Stimulated activated CD4-positive, alpha-beta T cell treated with anti-CD3 and anti-CD28 coated beads, Interleukin-4, amount 100 ng/mL, for 1 hour (primary cell): ENCODE measurements at places on chromosomes 3 and 15.

DNA sequence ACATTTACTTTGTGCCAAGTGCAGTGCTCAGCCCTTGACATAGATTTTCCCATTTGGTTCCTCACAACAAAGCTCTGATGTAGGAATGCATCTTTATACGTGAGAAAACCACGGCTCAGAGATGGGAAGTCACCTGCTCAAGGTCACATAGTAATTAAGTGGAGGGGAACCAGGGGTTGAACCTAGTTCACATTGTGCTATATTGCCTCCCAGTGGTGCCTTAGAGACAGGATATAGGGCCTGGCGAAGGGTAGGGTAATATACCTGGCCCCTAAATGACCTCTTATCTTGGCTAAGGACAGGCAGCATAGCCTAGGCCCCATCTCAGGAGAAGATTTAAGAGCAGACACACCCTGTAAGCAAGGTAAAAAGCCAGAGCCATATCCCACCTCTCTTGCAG is 71.5 kb downstream of the FOXP1 start:
- no peak for DNase-seq

GRCh38 chr3:118151164-118151563 is 883.5 kb downstream of the IGSF11 start:
- no peak for DNase-seq

DNA sequence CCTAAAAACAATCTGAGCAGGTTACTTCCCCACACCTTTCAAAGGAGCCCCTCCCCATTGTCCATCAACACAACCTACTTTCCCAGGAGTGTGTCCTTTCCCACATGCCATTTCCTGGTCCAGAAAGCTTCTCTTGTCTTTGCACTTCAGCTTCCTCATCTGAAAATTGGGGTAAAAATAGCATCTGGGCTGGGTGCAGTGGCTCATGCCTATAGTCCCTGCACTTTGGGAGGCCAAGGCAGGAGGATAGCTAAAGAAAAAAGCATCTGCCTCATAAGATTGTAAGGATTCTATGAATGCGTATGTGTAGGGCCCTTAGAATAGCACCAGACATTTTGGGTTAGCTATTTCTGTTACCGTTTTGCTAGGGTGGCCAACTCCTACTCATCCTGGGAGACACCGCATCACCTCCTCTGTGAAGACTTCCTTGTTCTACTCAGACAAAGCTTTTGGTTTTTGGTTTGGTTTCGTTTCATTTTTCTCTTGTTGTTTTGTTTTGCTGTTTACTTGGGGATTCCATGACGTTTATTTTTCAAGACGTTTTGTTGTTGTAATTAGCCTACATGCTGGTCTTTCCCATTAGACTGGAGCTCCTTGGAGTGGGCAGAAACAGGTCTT is 224.4 kb upstream of the TLE3 start:
- DNase-seq = no peak

DNA sequence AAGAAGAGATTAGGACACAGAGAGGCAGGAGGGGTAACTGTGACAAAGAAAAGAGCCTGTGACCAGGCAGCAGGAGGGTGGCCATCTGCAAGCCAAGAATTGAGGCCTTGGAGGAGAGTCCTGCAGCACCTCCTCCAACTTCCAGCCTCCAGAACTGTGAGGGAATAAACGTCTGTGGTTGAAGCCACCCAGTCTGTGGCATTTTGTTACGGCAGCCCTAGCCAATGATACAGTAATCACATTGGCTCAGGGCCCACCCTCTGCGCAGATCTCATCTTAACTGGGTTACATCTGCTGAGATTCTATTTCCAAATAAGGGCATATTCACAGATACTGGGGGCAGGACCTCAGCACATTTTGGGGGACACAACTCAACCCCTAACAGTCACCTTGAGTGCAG is 11.3 kb downstream of the SELENOS start:
- no peak for DNase-seq

GRCh38 chr15:66840615-66841390 is 138.8 kb downstream of the SMAD6 start:
- DNase-seq = no peak

DNA sequence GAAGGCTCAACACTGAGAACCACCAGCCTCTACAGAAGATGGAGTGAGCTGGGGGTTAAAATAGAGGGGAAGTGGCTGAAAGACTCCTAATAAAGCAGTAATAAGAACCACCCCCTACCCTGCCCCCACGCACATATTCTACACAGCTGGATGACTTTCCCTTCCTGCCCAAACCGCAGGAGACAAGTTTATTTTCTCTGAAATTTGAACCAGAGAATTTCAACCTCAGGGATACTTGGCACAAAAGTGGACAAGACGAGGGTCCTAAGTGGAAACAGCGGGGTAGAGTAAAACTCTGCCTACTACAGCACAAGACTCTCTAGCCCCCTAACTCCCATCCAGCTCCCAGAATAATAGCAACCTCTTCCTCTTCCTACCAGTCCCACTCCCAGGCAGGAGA is 28.4 kb downstream of the USF3 start:
- DNase-seq = no peak

DNA sequence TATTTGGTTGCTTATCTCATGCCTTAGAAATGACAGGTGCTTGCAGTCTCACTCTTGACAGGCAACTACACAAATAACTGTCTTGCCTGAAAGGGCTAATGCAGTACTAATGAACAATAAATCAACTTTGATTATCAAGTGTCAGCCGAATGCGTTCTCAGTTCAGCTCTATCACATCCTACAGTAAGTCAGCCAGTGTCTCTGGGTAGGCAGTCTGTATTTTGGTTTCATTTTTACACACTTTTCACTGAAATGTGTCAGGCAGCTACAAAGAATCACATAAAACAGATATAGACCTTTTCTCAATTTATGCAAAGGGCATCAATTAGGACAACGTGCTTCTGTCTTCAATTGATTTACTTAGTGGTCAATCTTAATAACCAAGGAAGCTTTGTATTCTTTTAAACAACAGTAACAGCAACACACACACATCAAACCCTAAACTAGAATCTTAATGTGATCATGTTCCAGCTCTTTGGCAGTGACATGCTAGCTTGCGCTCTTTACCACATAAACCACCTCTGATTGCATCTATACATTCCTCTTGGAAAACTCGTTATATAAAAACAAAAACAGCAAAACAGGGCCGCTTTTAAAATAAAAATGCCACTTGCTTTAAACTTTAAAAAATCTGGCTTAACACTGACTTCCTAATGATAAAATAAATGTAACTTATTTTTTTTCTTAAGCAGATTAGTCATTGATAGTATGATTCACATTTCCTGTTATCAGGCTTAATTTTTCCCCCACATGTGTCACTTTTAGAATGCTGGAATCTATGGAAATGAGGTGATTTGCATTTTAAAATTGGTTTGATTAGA is 520.4 kb downstream of the FOXP1 start:
- DNase-seq = no peak

- no peak for DNase-seq
Measured at GRCh38 chr15:100958326-100959065, 39.3 kb downstream of the LRRK1 start.

GRCh38 chr15:74265046-74265639 is 29.0 kb downstream of the CCDC33 start:
- no peak for DNase-seq

- DNase-seq = no peak
Measured at GRCh38 chr3:34865346-34865745, 774.0 kb upstream of the ARPP21 start.

DNA sequence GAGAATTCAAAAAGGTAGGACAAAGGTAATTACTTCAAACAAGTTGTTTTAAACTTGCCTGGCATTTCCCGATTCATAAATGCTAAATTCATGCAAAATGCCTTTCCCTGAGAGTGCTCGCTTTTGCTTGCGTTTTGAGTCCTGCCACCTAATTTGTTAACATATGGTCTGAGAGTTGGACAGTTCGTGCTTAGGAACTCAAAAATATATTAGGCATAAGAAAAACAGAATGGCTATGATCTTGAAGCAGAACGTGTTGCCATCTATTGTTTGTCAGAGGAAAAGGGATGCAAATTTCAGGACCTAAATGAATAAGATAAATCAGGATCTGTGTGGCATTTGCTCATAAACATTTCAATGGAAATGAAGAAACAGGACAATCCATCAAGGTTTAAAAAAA is 195.8 kb downstream of the ZMAT3 start:
- DNase-seq = no peak

DNA sequence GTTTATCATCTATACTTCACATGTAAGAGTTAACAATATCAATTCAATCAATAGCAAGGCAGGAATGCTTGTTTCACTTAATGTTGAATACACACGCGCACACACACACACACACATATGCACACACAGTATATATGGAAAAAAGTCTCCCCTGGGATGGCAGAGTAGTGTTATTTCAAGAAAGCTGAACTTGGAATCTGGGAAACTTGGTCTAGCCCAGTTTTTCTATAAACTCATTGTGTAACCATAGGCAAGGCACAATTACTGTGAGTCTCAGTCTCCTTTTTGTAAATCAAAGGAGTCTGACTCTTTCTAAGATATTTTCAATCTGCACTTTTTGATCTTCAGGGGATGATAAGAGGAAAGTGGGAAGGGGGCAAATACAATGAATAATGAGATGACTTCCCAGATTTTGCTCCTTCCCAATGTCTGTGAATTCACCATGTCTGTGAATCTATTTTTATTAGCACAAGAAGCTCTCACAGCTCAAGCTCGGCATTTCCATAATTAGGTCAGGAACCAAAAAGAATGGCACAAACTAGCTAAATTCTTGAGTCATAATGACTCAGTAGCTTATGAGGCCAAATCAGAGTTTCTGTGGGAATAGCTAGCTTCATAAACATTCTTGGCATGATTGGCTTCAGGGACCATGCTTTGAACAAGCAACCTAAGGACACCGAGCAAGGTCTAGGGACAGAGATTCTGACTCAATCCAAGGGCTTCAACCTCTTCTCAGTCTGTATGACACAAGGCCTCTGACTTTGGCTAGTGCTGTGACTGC is 227.4 kb upstream of the DCBLD2 start:
- no peak for DNase-seq

- DNase-seq = no peak
Measured at GRCh38 chr3:39529577-39529976, 62.1 kb downstream of the MOBP start.

GRCh38 chr3:4228295-4228694 is 74.9 kb upstream of the SETMAR start:
- DNase-seq = no peak

GRCh38 chr3:154188846-154189245 is 67.7 kb downstream of the ARHGEF26 start:
- no peak for DNase-seq

DNA sequence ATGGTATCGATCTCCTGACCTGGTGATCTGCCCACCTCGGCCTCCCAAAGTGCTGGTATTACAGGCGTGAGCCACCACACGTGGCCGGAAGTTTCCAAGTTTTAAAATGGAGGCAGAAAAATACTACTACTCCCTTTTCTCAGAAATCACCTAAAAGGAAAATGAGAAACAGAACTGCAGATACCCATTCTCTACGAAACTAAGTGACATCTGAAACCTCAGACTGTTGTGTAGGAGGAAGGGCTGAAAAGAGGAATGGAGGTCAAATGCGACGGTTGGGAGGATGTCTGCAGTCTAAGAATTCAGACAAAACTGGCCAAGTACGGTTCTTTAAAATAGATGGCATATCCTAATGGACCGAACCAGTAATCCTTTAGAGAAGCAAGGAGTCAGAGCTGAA is 24.1 kb downstream of the WDR48 start:
- no peak for DNase-seq

DNA sequence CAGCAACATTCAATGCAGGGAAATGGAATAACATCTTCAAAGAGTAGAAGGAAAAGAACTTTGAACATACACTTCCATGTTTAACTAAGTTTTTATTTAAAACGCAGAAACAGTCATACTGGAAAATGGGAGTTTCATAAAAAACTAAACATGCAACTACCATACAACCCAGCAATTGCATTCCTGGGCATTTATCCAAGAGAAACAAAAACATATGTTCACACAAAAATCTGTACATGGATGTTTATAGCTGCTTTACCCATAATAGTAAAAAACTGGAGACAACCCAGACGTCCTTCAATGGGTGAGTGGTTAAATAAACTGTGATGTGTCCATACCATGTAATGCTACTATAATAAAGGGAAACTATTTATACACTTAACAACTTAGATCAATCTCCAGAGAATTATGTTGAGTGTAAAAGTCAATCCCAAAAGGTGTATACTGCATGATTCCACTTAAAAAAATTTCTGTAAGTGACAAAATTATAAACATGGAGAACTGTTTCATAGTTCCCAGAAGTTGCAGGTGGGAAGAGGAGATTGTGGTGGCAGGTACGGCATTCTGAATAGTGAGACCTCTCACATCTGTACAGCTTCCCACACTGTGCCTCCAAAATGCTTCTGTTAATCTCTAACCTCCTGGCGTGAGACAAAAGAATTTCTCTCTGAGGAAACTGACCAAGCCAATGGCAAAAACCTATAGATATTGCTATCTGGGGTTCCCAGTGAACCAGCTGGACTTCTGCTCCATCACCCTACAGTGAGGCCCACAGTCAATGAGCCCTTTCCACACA is 23.1 kb downstream of the ISG20 start:
- no peak for DNase-seq

DNA sequence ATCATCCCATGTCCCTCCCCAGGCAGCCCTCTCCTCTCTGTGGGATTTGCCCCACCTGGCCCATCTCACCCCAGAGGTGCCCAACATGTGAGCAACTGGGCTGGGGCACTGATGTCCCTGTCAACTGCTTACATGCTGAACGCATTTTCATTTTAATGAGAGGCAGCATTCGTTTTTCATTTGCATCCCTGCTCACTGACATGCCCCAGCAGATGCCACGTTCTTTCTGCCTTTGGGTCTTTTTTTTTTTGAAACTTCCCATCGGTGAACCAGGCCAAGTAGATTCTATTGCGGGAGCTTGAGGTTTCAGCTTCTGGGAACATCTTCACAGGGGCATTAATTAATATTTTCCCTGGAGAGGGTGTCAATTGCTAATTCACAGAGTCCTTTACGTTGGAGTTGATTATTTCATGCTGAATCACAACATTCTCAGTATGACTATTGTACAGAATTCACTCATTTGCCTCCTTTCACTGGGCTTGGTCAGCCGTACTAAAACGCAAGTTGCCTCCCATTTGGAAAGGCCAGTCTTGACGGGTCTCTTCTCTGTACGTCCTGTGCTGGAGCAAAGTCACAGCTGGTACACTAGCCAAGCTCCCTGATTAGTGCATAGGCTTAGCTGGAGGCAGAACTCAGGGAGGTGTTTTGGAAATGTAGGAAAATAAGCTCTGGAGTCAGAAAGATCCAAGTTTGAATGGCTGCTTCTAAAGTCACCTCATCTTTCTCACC is 69.8 kb downstream of the CHRNA7 start:
- DNase-seq = no peak

- DNase-seq = no peak
Measured at GRCh38 chr3:192409201-192409837, 318.0 kb downstream of the FGF12 start.

DNA sequence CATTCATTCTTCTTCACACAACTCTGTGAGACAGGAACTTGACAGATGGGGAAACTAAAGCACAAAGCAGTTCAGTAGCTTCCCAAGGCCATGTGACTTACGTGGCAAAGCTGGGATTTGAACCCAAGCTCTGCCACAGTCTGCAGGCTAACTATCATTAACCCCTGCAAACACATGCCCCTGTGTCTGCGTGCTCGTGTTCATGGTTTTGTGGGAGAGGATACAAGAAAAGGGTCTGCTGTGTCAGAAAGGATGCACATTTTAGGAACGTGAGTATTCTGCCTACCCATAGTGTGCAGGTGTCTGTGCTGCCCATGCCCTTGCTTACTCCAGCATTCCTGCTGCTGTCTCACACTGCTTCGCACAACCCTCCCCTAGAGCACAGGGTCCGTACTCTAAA is 137.0 kb downstream of the CHDH start:
- no peak for DNase-seq
